ENCODE measurements at places on chromosomes 2 and 18.

GRCh38 chr18:79923896-79924585 lies 27.4 kb downstream of the SLC66A2 start:
- DNase-seq, result no peak

DNA sequence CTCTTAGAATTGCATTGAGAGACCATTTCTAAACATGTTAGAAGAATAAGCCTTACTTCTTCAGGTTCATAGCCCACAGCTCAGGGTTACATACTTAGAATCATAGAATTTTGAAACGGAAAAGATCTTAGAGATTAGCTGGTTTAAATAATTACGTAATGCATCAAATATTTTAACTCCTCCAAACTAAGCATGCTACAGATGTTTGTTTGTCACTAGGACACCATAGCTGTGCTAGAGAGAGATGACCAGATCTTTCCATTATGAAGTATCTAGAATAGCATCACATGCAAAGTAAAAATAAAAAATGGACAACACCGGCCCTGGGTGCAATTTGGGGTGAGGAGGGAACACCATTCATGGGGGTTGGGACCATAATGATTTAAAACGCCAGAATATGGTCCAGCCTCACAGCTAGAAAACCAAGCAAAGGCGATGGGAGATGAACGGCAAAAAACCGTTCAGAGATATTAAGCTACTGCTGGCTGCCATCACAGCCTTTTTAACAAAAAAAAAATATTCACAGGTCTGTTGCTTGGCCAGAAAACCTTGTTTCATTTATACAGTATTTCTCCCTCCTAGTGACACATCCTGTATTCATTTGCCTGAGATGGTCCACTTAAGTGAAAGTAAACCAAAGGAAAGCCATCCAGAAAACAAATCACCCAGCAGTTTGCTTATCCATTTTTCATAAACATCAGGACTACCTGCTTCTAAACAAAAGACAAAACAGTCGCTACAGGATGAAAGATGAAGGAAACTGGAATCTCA lies 94.2 kb downstream of the EPHA4 start:
- DNase-seq, result no peak

- no peak for DNase-seq
These were observed 22.7 kb downstream of the LRP2 start for GRCh38 chr2:169339657-169340056.

- peak; percentile 1 for DNase-seq
These were observed 48.2 kb downstream of the CXCR4 start for GRCh38 chr2:136069773-136070172.

DNA sequence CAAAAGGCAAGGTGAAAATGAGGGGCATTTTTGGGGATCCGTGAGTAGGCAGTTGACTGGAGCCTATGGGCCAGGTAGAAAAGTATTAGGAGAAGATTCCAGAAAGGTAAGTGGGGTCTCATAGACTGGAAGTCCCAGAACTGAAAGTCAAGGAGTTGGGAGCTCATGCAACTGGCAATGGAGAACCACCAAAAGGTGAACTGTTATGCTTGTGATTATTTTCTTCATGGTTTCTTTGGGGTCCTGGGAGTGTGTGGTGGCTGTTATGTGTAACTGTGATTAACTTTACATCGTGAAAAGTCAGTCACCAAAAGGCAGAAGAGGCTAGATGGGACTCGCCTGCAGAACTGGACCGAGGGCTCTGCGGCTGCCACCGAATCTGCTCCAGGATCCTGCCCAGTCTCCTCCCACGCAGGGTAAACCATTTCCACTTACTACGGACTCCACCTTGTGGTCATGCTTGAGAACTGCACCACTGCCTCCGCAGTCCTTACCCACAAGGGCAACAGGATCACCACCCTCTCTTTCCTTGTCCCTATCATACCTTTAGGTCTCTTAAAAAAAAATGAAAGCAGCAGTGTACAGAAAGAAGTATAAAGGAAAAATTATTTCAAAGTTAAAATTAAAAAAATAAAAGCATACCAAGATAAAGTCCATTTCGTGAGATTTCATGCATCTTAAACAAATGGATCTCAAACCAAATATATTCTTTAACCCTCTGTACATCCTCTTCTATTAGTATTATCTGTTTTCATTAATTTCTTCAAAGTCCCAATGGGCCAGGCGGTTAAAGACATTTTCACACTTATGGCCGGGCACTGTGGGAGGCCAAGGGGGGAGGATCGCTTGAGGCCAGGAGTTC lies 15.6 kb upstream of the CEP68 start:
- DNase-seq, result peak; percentile 67

DNA sequence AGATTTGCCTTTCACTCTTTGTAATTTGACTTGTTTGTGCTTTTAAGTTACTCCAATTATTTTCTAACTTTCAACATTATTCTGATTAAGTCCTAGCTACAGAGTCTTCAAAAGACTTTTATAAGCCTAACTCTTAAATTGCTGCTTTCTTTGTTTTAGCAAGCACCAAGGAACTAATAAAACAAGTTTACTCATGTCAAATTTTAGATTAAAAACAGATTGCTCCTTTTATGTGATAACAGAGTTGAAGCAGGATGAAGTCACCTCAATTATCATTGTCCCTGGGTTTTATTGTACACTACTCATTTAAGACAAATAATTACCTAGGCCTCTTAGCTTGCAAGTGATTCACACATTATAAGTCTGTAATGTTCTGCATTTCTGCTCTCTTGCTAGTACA lies 678.4 kb downstream of the ERBB4 start:
- peak; percentile 40 for DNase-seq

- DNase-seq, result no peak
These were observed 25.7 kb downstream of the SLC16A14 start for GRCh38 chr2:230043025-230043424.

DNA sequence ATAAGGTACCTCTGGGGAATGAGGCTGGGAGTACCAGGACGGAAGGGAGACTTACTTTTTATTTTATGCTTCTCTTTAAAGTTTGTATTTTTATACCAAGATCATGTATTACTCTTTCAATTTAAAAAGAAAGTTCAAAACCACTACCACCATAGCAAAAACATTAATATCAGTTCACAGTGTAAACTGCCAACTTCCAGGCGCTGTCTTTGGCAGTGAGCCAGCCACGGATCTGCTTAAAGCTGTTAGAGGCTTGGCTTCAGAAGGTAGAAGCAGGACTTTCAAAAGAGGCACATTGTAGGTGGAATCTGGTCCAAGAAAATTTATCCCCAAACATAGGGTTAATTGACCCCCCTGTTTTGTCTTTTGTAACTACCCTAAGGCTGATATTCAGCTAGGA lies 74.8 kb downstream of the B3GNT2 start:
- DNase-seq, result no peak

DNA sequence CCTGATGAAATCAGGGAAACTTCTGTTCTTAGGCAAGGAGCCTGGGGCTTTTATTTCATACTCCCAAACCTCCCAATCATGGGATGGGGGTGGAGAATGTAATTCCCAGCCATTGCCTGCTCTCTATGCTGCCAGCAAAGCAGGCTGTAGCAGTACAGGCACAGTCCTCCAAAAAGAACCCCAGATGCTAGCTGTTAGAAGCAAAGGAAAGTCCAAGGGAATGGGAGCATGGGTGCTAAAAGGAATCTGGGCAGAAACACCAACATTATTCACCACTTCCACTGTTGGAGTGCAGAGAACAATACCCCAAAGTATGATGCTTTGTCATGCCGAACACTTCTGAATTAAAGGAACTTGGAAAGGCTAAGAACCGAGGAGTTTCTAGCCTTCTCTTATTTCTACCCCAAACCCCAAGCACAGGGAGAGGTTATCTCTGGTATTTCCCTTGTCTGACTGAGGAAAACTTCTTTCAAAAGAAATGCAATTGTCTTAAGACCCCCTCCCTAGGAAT lies 24.7 kb downstream of the MDH1 start:
- no peak for DNase-seq

DNA sequence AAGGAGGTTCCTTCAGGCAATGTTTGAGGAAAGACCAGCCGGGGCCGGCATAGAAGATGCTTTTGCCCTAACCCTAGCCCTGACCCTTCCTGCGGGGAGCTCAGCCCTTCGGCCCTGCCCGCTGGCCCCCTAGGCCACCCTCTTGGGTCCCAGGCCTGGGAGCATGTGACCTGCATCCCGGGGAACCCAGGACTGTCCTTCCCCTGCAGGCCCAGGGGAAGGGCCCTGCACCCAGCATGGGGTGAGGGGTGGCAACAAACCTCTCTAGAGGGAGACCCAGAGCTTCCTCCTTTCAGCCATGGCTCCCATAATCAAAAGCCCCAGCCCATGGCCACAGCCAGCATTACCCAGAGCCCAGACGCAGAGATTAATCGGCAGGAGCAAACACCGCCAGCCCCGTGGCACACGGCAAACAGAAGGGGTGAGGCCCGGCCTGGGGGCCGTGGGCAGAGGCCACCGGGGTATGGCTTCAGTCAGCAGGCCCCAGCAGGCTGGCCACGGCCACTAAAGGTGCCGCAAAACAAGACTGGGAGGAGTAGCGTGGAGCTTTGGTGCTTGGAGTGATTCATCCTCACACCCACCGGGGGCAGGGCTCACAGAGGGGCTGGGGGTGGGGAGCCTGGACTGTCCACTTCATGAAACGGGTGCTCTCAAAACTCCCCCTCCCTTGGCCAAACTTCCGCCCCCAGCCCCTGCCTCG lies 61.6 kb upstream of the HPCAL1 start:
- no peak for DNase-seq

- DNase-seq, result no peak
These were observed 23.7 kb downstream of the KLHL23 start for GRCh38 chr2:169757356-169757755.

- DNase-seq, result no peak
These were observed 31.2 kb downstream of the ASB1 start for GRCh38 chr2:238457927-238458324.

DNA sequence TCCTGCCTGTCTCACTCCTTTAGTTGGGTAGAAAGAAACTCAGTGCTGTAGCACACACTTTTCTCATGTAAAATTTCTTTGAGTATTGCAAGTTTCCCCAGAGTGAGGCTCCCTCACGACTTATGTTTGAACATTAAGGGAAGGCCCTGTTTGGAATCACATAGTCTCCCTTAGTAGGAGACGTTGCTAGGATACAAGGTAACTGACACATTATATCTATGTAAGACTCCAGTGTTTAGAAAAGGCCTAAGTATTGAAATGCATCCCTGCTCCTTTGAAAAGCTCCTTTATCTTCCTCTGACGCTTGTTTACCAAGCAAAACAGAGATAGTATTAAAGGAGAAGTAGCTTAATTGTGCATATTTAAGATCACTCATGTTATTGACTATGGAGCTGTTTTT lies 248.2 kb downstream of the PHLPP1 start:
- DNase-seq, result peak; percentile 26

- DNase-seq, result no peak
These were observed 14.1 kb downstream of the PTRHD1 start for GRCh38 chr2:24779116-24779515.

DNA sequence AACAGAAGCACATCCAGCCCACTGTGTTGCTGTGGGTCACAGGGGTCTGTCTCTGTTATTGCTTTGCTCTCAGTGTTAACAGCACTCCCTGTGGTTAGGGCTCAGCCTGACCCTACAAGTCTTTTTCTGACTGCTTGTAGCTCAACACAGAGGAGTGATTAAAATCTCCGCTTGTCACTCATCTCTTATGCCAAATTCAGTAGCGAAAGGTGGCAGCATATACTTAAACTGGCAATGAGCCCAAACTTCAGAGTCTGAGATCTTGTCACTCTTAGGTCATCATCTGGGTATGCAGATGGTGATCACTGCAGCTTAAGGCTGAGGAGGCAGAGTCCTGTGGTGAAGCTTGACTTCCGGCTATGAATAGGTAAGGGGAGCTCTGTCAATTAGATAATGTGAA lies 63.3 kb upstream of the CSRNP3 start:
- DNase-seq, result no peak

- no peak for DNase-seq
These were observed 2.6 kb downstream of the PMAIP1 start for GRCh38 chr18:59902131-59902992.

GRCh38 chr18:848062-848861 lies 36.2 kb upstream of the YES1 start:
- DNase-seq, result no peak

DNA sequence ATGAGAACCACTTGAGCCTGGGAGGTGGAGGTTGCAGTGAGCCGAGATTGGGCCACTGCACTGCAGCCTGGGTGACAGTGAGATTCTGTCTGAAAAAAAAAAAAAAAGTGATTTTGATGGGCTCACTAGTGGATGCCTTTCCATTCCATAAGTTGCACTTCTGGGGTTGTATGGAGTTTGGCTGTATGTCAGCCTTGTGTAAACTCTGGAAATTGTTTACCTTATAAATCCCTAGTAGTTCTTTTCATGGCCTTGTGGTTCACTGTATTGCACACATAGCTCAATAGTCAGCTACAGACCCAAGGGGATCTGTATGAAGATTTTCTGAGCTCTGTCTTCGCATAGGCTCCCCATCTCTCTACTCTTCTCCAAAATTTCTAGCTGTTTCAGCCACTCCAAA lies 131.9 kb downstream of the SOX11 start:
- DNase-seq, result no peak

All from NCI-H1436 (cell line).